ENCODE measurements at places on chromosomes 3 and 15. TPM values are rescaled to one million over a fixed set of nuclear protein-coding genes. Genes with fewer than 3 reads are reported as not detected.

CHSY1 gene
- total RNA-seq = 10.0 TPM

DNA sequence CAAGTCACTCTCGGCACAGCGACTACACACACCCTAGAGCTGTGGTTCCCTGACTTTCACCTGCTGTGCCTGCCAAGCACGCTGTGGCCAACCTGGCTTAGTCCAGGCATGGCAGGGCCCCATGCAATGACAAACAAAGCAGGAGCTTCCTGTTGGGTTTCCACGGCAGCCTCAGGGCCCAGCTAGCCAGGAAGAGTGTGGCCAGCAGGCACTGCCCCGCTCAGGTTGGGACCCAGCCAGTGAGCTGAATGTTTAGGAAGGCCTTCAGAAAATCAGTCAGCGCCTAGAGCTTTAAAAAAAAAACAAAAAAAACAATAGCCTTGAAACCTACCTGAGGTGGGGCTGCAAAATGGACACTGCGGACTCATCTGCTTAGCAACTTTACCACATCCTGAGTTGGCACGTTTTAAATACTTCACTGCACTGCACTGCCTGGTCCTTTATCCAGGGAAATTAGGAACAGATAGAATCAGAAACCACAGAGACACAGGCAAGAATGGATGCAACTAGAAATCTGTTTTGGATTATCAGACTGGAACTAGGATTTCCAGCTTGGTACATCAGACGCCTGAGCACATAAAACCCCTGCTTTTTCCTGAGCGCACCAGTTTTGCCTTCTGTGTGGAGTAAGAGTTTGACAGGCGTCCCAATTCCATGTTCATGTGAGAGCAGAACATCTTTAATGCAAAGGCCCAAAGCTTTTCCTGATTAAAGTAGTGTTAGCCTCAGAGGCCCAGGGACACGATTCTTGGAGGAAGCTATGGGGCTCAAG is 36.2 kb upstream of the LDHAL6B start:
- ATAC-seq = peak; percentile 78

DNA sequence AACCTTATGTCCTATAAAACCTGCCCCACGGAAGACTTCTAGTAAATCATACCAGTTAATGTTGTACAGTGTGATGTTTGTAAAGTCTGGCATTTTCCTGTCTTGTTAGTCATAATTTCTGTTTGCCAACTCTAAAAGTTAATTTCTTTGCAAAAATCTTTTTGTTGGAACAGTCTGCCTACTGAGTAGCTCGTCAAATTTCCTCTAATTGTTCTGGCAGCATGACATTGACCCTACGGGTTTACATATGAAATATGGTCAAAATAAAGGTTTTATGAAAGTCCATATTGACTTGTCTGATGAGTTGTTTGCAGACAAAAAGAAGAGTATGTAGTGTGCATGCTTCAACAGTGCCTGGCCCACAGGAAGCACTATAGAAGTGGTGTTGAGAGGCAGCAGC is 79.8 kb upstream of the SOX2 start:
- ATAC-seq = no peak

DNA sequence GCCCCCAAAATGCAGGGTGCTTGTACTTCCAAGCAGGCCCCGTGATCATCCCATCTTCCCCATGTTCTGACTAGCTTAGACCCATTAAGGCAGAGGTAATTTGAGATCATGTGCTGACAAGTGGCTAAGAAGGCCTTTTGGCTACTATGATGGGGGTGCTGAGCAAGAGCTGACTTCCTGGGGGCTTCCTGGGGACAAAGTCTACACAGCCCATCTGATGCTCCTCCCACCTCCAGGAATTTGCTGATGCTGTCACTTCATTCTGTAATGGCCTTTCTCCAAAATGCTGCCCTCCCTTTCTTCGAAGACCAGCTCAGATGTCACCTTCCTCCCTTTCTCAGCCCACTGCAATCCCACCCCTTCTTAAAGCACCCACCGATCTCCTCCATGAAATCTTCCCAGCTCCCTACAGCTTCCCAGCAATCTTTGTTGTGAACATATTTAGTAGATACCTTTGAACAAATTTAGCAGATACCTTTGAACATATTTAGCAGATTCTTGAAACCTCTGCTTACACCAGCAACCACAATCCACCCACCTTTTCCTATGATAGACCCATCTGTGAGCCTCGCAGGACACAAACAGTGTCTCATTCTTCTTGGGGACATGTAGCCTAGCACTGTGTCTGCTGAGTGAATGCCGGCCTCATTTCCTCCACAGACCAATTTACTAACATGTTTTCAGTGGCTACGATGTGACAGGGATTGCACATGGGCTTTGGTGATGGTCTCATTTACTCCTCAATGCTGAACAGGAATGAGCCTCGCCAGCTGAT is 223.3 kb downstream of the EPHB1 start:
- ATAC-seq = no peak

RETNLB gene
- total RNA-seq = not detected

LRRC31 gene
- total RNA-seq = not detected

DNA sequence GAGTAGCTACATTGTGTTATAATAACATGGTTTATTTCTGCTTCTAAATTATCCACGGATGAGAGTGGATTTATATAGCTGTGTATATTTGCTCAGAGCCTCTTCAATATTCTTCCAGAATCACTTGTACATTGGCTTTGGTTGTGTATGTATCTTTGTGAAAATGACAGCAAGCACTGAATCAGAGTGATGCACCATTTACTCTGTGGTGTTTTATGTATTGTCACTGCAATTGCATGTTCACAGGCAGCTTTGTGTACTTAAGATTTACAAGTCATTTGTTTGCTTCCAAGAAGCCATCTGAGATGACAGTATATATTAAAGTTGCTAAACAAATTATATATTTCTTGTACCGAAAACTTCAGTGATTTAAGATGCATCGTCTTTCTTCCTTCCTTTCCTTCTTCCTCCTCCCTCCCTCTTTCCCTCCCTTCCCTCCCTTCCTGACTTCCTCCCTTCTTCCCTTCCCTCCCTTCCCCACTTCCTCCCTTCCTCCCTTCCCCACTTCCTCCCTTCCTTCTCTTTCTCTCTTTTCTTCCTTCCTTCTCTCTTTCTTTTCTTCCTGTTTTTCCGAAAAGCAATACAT is 362.3 kb upstream of the GOLIM4 start:
- no peak for ATAC-seq

RAD51 gene
- 8.2 TPM for total RNA-seq

DNA sequence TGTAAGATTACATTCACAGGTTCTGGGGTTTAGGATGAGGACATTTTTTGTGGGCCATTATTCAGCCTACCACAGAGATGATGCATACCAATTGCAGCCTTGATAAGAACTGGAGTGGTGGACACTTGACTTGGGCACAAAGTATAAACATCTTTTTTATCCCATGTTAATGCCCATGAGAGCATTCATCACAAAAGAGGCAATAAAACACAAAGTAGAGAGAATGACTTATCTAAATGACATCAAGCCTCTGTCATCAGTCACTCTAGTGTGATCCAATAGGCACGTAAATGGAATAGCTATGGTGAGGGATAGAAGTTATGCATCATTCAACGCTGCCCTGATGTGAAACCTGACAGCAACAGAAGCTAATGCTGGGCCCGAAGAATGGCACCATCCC is 25.8 kb downstream of the VEPH1 start:
- no peak for ATAC-seq

DNA sequence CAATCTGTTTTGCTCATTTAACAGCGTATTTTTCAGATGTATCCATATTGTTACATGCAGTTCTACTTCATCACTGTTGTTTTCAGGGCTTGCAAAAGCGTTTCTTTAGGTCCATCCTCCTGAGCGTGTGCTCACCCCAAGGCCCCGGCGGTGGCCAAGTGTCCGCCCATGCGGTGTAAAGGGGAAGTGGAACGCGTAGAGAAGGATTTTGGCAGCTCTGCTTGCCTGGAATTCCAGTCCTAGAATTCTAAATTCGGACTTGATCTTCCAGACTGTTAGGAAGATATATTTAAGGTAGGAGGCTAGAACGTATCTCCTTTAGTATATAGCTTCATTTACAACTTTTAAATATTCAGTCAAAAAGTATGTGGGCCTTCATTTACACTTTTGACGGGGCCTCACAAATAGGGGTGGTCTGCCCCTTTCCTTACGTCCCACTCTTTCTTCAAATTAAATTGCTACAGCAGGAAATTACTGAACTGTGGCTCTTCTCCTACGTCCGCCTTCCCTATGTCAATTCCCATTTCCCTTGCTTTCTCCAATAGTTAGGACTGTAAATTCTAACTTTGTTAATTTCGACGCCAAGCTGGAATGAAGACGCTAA is 609 bp upstream of the TBC1D23 start:
- no peak for ATAC-seq

GRCh38 chr3:27927882-27928281 is 205.8 kb upstream of the EOMES start:
- no peak for ATAC-seq

GRCh38 chr15:101315736-101316135 is 20.7 kb upstream of the SNRPA1 start:
- ATAC-seq = no peak

TRPM1 gene
- total RNA-seq = not detected

DNA sequence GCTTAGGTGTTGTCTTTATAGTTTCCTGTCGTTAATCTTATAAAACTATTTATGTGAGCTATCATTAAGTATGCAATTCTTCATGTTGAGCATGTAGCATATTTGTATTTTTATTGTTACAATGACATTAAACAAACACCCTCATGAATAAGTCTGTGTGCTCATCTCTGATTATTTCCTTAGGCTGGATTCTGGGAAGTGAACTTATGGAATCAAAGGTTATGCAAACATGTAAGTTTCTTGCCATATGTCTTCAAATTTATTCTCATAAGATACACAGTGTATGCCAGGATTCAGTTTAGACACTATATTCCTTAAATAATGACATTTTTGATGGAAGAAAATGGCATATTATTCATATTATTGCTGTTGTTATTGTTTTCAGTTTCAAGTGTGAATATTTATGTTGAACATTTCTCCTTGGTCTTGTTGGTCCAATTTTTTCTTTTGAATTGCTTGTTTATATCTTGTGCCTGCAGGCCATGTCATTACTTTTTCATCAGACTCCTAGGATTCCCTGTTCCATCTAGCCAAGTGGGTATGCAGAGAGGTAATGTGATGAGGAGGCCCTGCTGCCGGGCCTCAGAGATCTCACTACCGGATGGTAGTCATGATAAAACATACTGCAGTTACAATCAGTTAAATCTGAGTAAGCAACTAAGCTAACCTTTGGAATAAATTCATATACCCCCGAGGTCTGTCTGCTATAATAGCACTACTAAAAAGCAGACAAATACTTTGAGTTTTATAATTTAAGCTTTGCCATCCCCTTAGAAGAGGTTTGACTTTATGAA is 684.3 kb upstream of the SGO1 start:
- ATAC-seq = no peak

- ATAC-seq = no peak
These were observed 36.7 kb upstream of the LHFPL4 start for GRCh38 chr3:9590282-9590791.

PP2D1 gene
- total RNA-seq = not detected

- no peak for ATAC-seq
These were observed 16.5 kb downstream of the TPM1 start for GRCh38 chr15:63059075-63059474.

- no peak for ATAC-seq
These were observed 41.7 kb downstream of the GPR176 start for GRCh38 chr15:39878406-39878785.

- peak; percentile 68 for ATAC-seq
These were observed 82.7 kb downstream of the TLE3 start for GRCh38 chr15:70014860-70015490.

SLC24A5 gene
- not detected for total RNA-seq

DNA sequence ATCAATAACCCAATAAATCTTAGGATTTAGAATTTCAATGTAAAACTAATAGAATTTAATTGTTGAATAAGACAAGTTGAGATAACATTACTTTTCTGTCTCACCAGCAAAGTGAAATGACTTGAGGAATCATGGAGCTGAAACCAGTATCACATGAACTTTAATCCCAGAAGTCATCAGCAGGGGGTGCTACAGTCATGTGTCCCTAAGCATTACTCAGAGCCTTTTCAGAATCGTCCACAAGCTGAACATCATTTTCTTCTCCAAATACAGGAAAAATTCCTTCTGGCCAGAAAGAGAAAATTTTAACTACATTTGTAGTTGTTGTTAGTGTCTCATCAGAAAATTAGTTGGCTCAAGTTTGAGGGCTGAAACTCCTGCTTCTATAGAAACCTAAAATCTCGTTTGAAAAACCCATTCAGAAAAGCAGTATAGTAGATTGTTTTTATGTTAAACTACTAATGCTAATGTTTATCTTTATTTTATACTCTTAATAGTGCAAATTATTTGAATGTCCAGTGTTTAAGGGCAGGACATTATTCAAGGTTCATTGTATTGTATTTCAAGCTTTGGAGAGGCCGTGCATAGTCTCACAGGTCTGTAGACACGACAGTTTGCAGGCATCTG is 384.1 kb downstream of the PLOD2 start:
- ATAC-seq = peak; percentile 42

DNA sequence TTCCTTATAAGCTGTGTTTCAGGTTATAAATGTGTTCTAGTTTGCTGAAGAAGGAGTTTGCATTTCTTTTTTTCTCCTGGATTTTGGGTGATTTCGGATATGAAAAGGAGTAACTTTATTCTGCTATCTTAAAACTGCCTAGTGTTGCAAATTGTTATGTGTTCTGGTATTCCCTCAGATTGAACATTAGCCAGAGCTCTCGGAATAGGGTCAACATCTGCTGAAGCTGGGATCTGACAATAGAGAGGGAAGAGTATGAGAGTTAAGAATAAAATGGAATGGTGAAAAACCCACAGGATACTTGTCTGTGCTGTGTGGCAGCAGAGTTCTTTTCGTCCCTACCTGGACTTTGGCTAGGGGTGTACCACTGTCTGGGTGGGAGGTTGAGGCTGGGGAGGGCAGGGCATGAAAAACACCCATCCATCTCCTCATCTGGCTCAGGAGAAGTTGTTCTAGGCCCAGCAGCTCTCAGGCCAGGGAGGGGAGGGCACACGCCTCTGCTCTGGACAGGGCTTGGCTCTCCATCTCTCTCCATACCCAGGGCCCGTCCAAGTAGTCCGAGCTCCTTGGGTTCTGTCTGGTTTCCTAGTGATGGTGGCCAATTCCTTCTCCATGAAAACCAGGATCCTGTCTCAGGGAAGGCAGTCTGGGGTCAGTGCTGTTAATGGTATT is 13.2 kb downstream of the SPSB4 start:
- ATAC-seq = no peak

GRCh38 chr15:94019062-94019461 is 212.3 kb upstream of the MCTP2 start:
- no peak for ATAC-seq

DNA sequence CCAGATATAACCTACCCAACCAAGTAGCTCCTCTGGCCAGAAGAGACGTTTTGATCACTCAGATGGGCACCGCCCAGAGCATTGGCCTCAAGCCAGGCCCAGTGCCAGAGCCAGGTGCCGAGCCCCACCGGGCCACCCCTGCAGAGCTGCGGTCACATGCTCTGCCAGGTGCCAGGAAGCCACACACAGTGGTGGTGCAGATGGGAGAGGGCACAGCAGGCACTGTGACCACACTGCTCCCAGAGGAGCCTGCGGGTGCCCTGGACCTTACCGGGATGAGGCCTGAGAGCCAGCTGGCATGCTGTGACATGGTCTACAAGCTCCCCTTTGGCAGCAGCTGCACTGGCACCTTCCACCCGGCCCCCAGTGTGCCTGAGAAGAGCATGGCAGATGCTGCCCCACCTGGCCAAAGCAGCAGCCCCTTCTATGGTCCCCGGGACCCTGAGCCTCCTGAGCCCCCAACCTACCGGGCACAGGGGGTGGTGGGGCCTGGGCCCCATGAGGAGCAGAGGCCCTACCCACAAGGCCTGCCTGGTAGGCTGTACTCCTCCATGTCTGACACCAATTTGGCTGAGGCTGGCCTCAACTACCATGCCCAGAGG is 19.1 kb upstream of the APEH start:
- ATAC-seq = peak; percentile 17

- no peak for ATAC-seq
These were observed 51.6 kb upstream of the SLC6A11 start for GRCh38 chr3:10764259-10765051.

GRCh38 chr15:65451989-65452388 is 29.2 kb upstream of the IGDCC4 start:
- ATAC-seq = no peak

Measured in esophagus mucosa (tissue), 1 donor.